ENCODE measurements at places on chromosomes 4 and X.

GRCh38 chr4:8840816-8841455, 30.7 kb downstream of the HMX1 start:
- no peak for DNase-seq

DNA sequence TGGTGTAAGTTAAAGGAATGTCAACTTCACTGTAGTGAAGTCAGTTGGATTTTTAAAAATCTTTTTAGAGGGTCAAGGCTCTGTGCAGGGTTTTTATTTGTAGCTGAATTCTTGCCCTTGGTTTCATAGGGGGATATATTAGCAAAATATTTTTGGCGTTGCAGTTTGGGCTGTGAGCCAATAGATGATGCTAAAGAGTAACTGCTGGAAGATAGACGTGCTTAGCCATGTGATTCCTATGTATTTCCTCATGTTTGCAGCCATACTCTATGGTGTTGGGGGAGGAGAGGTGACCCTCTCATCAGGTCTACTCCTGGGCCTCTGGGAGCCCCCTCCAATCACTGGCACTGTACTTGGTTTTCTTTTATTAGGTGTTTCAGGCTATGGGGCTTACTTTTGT, 246.7 kb upstream of the ARHGAP24 start:
- no peak for DNase-seq

DNA sequence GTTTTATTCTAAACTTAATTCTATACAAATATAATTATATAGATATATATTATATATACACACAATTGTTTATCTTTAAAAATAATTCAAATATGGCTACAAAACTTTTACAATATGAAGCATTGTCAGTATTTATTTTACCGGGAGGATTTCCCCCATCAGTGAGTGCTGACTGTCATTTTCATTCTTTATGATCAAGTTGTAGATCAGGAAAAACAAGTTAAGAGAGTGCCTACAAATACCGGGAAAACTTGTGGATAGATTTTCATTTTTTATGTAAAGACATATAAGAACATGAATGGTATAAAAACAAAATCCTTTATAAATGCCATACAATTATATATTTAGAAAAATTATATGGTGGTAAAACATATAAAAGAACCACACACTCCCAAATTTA, 37.8 kb downstream of the CLCN3 start:
- no peak for DNase-seq

DNA sequence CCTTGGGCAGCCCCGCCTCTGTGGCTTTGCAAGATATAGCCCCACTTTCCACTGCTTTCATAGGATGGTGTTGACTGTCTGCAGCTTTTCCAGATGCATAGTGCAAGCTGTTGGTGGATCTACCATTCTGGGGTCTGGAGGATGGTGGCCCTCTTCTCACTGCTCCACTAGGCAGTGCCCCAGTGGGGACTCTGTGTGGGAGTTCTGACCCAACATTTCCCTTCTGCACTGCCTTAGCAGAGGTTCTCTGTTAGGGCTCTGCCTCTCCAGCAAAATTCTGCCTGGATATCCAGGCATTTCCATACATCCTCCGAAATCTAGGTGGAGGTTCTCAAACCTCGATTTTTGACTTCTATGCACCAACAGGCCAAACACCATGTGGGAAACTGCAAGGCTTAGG, 153.7 kb downstream of the TBCK start:
- DNase-seq, result no peak

DNA sequence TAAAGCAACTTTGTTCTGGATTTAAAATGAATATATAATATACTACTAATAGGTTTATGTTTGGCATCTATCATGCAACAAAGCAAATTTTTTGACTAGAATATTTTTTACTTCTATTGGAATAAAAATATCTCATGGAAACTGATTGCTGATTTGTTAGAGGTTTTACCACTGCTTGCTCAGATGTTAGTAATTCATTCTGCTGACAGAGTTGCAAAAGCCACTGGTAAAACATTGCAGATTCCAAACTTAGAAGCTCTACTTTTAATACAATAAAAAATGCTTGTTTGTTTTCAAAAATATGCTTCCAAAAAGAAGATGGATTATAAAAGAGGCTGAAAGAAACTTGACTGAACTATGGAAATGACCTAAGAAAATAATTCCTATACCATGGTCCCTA, 795.2 kb downstream of the PCDH18 start:
- no peak for DNase-seq

- DNase-seq, result no peak
These were observed 626.7 kb upstream of the BOD1L1 start for GRCh38 chr4:14254252-14254651.
